ENCODE measurements at places on chromosomes 1 and 21.

DNA sequence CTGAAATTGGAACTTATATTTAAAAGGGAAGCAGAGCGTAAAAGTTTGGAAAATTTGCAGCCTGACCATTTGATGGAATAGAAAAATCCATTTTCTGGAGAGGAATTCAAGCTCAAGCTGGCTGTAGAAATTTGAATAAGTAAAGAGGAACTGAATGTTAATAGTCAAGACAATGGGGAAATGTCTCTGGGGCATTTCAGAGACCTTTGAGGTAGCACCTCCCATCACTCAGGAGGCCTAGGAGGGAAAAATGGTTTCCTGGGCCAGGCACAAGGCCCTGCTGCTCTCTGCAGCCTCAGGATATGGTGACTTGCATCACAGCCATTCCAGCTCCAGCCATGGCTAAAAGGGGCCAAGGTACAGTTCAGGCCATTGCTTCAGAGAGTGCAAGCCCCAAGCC lies 17.6 kb upstream of the TSHB start:
- DNase-seq: no peak

DNA sequence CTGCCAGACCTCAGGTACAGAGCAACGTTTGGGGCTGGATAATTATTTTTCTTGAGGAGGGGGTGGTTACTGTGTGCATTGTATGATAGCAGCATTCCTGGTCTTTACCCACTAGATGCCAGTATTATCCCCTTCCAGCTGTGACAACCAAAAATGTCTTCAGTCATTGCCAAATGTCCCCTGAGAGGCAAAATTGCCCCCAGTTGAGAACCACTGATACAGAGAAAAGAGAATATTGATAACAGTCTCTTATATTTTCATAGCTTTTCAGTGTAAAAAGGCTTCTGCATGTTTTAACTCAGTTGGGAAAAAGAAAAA lies 51.8 kb upstream of the SYT14 start:
- DNase-seq: no peak

- no peak for DNase-seq
These were observed 7.6 kb downstream of the CD101 start for GRCh38 chr1:117009132-117009531.

DNA sequence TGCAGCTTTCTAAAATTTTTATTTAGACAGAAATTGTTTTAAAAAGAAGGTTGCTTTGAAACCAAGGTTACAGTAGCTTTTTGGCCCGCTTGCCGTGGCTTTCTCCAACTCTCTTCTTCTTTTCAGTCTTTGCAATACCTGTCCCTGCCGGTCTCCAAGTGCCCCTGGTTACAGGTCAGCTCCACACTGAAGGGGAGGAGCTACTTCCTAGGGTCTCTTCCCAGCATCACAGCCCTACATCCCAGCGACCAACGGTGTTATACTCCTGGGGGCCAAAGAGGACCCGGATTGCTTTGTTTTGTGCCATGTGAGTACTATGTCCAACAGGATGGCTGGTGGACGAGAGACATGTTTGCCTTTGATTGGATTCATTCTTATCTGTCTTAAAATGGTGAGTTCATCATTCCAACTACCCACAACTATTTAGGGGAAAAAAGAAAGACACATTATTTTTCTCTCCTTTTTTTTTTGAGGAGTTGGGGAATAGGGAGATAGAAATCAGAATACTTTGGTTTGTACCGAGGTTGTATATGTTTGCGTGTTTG lies at the start of gene FNDC7:
Gene FNDC7 (plus strand): TSS at position 303 of the 545 bp plus-strand sequence. CDS start 26 bp downstream, at position 329.
- no peak for DNase-seq

DNA sequence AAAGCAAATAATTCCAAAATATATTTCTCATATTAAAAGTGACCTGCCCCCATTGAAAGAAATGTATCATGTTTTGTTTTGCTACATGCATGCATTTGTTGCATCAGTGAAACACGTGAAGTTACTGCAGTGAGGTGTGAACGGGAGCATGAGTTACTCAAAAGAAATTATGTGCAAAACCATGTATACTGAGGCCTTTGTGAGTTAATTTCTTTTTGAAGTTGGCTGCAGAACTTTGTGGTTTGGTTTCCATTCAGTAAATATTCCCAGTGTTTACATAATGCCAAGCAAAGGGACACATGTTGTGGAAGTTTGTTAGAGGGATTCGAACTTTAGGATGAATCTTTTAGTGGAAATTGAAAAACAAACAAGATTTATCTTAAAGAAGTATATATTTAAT lies 619.4 kb upstream of the ADAMTS5 start:
- no peak for DNase-seq

DNA sequence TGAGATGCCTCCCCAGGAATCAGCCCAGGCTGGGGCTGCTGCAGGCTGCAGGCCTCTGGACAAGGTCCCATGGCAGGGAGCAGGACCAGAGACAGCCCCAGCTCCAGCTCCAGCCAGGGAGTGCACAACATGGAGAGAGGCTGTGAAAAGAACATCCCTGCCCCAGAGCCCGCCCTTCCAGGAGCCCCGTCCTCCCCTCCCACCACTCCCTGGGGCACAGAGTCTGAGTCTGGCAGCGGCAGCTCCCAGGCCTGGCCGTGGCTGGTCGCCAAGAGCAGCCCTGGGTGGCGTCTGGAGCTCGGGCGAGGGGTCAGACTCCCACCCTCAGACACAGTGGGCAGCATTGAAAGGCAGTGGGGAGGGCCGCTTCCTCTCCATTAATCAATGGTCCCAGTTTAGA lies 37.8 kb downstream of the MEGF6 start:
- no peak for DNase-seq

- DNase-seq: no peak
These were observed 27.6 kb downstream of the RUNX3 start for GRCh38 chr1:24902471-24902891.

DNA sequence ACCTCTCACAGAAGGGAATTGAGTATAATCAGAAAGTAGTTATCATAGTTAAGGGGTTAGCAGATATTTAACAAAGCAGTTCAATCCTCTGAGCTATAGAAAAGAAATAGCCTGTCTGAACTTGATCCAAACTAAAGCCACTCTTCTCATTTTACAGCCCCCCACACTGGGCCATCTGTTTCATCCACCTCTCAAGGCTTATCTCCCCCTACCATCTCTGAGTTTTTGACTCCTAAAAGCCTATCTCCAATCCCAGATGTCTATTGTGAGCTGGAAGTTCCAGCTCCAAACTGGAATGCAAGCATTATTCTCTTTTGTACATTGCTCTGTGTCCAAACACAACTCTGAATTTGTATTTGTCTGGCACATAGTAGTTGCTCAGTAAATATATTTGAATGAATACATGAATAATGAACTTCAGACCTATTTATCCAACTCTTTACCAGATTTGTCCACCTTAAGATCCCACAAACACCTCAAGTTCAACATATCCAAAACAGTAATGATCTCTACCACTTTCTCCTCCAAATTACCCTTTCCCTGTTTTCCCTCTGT lies 98.1 kb downstream of the PLPP3 start:
- no peak for DNase-seq

DNA sequence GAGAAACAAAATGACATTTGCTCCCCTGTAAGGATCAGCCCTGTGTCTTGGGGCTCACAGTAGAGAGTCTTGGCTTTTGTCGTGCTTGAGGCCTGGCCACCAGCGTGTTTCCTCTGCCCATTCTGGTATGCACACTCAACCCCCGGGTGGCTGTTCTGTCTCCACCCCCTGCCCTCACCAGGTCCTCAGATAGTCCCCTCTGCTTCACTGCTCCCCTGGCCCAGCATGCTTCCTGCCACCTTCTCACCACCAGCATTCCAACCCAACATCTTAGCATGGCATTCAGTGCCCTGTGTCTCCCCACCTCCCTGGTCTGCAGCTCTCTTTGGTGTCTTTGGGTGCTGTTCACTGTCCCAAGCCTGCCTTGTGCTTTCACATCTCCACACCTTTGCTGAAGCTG lies 16.2 kb downstream of the ZNF362 start:
- DNase-seq: no peak

- no peak for DNase-seq
These were observed 982 bp downstream of the SCCPDH start for GRCh38 chr1:246725191-246725590.

DNA sequence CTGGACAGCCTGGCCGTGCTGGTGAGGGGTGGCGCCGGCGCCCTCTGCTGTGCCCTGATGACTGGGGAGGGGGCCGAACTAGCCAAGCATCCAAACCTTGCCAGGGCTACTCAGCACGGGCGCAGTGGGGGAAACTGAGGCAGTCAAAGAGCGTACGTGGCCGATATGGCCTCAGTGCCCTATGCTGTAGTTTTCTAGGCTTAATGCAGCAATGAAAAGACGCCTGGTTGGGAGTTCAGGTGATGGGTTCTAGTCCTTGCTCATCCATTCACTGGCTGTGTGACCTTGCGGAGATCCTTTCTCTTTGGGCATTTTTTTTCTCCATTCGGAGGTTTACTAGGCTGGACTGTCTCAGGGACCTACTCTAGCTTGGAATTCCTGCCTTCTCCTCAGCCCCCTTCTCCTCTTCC lies 822 bp downstream of the MTX1 start:
- no peak for DNase-seq

GRCh38 chr1:21781815-21782348 lies 1.1 kb downstream of the USP48 start:
- no peak for DNase-seq

DNA sequence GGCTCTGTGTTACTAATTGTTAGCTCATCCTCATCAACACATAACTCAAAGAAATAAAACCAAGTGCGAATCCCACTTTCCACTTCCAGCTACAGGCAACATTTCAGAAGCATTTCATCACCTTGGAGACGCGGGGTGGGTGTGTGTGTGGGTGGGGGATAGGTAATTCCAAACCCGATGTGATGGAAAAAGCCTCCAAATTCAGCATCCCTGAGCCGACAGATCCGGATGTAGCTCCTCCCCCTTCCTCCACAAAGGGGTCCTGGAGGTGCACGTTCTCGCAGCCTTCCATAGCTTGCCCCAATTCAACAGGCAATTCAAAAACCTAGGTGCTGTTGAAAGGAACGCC lies 486 bp downstream of the HSPA13 start:
- DNase-seq: no peak

DNA sequence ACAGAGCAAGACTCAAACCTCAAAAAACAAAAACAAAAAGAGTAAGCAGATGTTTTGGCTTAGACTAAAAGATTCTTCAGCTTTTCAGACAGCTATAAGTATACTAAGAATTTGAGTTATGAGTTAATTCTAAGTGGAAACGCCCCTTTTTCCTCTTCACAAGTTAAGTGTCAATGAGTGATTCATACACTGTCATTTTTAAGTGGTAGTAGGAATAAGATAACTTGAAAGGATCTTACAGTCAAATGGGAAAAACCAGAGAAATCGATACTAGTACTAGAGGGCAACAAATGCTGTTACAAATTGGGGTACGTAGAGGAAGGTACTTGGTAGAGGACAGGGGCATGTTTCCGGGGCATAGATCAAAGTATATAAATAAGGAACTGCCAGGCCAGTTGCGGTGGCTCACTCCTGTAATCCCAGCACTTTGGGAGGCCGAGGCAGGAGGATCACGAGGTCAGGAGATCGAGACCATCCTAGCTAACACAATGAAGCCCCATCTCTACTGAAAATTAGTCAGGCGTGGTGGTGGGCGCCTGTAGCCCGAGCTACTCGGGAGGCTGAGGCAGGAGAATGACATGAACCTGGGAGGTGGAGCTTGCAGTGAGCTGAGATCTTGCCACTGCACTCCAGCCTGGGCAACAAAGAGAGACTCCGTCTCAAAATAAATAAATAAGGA lies 7.4 kb downstream of the H3-3A start:
- no peak for DNase-seq

GRCh38 chr1:111921948-111922347 lies 67.5 kb downstream of the KCND3 start:
- no peak for DNase-seq

DNA sequence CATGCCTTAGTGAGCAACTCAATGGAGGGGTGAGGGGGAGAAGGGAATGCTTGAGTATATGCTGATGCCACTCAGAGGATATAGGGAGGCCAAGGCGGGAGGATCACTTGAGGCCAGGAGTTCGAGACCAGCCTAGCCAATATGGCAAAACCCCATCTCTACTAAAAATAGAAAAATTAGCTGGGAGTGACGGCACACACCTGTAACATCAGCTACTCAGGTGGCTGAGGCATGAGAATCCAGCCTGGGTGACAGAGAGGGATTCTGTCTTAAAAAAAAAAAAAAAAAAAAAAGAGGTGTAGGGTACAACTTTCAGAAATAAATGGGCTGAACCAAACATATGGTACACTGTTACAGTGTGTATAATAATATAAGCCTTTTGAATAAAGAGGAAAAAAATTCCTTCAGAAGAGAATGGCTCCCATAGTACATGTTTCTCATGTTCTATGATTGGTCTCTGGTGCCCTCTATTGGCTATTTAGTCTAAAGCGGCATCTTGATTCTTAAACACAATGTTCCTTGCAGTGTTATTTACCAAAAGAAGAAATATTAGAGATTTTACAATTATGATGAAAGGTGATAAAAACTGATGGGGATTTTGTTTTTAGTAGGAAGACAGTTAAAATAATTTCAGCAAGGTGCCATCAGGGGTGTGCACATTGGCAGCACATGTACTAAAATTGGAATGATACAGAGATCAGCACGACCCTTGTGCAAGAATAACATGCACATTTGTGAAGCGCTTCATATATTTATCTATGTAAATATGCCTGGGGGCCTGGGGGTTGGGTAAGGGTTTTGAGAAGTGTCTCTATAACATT lies 109.8 kb downstream of the PATJ start:
- DNase-seq: no peak

DNA sequence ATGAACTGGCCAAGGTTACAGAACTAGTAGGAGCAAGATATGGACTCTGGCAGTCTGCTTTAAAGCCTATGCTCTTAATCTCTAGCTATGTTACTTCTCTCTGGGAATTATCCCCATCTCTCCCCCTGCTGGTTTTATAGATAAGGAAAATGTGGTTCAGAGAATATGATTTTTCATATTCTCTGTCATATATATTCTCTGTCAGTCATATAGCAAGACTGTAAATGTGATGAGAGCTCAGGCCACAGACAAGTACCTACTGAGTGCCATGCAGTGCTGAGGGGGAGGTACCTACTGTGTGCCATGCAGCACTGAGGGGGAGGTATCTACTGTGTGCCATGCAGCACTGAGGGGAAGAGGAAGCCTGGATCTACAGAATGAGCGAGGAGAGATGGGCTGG lies 220.3 kb upstream of the FGGY start:
- no peak for DNase-seq

GRCh38 chr1:84797603-84798002 lies 95.4 kb downstream of the LPAR3 start:
- DNase-seq: no peak

GRCh38 chr21:42679319-42680057 lies 26.1 kb downstream of the PDE9A start:
- DNase-seq: no peak

GRCh38 chr21:14712121-14712715 lies 166.1 kb upstream of the SAMSN1 start:
- no peak for DNase-seq

- DNase-seq: no peak
These were observed 105.7 kb downstream of the SYF2 start for GRCh38 chr1:25126562-25126961.

- no peak for DNase-seq
These were observed 100.6 kb upstream of the ARTN start for GRCh38 chr1:43832998-43833397.

- no peak for DNase-seq
These were observed 98.4 kb upstream of the TNR start for GRCh38 chr1:175841738-175842187.

Data from GM06990 (cell line).